Stimulated activated CD4-positive, alpha-beta T cell treated with anti-CD3 and anti-CD28 coated beads, Interleukin-1b, Interleukin-23, amount 100 ng/mL, for 48 hours (primary cell): ENCODE measurements at places on chromosomes 13 and 19.

GRCh38 chr19:18221815-18222725 lies 4.2 kb downstream of the PDE4C start:
- DNase-seq: no peak

DNA sequence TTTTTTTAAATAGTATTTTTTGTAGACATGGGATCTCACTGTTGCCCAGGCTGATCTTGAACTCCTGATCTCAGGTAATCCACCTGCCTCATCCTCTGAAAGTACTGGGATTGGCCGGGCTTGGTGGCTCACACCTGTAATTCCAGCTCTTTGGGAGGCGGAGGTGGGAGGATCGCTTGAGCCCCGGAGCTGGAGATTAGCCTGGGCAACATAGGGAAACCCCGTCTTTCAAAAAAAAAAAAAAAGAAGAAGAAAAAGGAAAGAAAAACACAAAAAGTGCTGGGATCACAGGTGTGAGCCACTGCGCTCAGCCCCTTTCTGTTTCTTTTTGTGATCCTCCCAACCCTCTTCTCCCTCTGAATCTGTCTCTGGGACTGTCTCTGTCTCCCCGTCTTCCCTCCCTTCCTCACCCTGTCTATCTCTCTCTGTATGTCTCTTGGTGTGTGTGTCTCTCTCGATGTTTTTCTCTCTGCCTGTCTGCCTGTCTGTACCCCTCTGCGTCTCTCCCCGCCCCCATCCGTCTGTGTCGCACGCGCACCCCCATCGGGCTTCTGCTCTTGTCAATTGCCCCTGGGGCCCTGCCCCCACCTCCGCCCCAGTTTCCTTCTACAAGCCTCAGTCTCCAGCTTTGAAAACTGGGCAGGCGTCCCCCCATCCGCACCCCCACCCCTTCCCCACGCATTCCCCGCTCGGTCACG lies 540 bp upstream of the ZFP36 start:
- peak; percentile 87 for DNase-seq

- DNase-seq: no peak
These were observed 6.3 kb downstream of the SH3GL1 start for GRCh38 chr19:4393947-4394590.

DNA sequence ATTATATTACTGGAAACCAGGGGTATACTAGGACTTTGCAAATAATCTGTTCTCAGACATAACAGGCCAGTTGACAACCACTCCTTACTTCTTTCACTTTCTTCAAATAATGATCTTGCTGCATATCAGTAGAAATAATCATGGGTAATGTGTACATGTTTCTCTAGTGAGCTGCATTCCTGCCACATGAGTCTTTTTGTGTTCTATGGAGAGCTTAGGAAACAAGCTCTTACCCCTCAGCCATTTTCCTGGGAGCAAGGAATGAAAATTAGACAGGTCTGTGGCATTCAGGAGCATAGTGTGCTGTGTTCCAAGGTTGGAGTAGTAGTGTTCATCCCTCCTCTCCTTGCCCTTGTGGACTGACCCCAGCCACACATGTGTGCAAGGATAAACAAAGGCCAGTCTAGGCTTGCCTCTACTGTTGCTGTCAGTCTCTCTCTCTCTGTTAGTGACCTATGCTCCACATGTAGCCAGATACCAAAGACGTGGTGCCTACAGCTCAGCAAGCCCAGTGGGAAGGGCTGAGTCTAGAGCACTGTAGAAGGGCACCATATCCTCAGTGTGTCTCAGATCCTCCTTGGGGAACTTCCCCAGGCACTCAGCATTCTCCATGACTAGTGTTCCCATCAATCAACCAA lies 11.5 kb upstream of the OXGR1 start:
- no peak for DNase-seq

- DNase-seq: peak; percentile 86
These were observed at the start of gene GEMIN7 for GRCh38 chr19:45079063-45079910. GEMIN7 (plus strand) TSS chr19:45079260; CDS start chr19:45090115, 10,855 bp downstream.

- DNase-seq: no peak
These were observed 203.0 kb downstream of the DIAPH3 start for GRCh38 chr13:59960683-59961082.

DNA sequence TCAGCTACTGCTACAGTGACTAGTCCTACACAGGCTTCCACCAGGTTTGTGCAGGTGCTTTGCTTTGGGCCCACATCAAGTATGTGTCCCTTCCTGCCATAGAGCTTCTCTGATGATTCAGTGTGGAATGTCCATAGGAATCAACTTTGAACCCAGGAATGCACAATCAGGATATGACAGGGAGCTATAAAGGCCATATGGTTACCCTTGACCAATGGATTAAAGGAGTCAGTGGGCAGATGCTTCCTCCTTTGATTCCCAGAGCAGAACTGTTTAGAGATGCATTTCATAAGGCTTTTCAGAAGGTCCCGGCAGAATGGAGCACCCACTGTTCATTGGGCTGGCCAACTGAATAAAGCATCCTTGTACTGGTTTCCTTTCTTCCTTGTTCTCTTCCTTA lies 145.2 kb upstream of the WASF3 start:
- no peak for DNase-seq

- DNase-seq: no peak
These were observed 84.1 kb upstream of the FRY start for GRCh38 chr13:31947506-31947905.

GRCh38 chr13:78030341-78030896 lies 111.8 kb upstream of the EDNRB start:
- DNase-seq: no peak

GRCh38 chr19:17765069-17765618 lies 13.9 kb downstream of the FCHO1 start:
- no peak for DNase-seq

DNA sequence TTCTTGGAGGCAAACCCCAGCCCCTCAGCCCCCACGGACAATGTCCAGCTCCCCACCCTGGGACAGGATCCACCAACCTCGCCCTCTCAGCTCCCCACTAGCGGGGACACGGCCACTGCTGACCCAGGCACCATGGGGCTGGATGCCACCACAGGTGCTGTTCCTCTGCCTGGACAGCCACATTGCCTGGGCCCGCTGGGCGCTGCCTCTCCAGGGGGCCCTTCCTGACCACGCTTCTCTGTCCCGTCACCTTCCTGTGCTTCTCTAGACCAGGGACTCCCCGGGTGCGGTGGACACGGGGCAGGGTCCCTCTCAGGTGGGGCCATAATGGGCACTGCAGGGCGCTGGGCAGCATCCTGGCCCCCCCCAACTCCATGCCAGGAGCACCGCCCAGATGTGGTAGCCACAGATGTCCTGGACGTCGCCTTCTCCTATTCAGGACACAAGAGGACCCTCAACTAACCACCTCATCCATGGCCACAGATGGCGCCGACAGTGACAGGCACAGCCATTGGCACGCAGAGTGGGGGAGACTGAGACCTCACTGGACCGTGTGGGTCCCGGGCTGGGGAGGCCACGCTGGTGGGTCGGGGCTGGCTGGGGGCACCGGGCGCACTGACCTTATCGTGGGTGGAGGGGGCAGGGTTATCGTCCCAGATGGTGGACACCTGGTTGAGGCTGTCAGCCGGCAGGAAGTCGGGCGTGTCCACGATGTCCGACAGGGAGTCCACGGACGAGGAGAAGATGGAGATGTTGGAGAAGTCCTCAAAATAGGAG lies 23.4 kb downstream of the GPX4 start:
- DNase-seq: no peak

GRCh38 chr19:29704562-29705558 lies 10.2 kb downstream of the C19orf12 start:
- no peak for DNase-seq

- DNase-seq: no peak
These were observed 72.1 kb downstream of the ZNF536 start for GRCh38 chr19:30444253-30444671.

DNA sequence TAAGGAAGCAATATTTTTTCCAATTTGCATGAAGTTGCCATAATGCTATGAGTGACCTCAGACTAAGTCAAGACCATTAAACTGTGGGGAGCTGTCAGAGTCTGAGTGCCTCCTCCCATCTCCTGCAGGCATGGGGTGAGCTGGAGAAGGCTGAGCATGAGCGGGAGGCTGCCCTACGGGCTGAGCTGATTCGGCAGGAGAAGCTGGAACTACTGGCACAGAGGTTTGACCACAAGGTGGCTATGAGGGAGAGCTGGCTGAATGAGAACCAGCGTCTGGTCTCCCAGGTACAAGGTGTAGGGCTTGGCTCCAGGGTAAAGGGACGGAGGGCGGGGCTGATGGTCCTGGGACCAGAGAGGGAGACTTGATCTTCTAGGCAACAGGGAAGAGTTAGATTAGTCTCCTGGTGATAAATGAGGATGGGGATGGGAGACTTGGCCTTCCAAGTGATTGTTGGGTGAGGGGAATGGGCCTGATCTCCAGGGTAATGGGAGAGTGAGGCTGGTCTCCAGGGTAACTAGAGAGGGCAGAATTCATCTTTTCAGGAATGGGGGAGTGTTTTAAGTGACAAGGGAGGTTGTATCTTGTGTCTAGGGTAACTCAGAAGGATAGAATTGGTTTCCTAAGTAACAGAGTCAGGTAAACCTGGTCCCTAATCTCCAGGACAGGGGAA lies 36.0 kb downstream of the SPTBN4 start:
- no peak for DNase-seq

- DNase-seq: no peak
These were observed 110.0 kb upstream of the OBI1 start for GRCh38 chr13:78768950-78769349.

DNA sequence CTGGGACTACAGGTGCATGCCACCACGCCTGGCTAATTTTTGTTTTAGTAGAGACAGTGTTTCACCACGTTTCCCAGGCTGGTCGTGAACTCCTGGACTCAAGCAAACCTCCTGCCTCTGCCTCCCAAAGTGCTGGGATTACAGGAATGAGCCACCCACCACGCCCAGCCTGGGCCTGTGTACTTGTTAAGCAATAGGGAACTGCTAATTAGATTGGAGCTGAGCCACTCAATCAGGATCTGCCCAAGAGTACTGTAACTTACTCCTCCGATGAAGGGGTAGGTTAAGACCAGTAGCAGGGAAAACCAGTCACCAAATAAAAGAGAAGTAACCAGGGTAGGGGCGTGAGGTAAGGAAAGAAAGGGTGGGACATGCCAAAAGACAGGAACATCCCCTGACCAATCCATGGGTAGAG lies 2.3 kb downstream of the DDX39A start:
- DNase-seq: no peak

DNA sequence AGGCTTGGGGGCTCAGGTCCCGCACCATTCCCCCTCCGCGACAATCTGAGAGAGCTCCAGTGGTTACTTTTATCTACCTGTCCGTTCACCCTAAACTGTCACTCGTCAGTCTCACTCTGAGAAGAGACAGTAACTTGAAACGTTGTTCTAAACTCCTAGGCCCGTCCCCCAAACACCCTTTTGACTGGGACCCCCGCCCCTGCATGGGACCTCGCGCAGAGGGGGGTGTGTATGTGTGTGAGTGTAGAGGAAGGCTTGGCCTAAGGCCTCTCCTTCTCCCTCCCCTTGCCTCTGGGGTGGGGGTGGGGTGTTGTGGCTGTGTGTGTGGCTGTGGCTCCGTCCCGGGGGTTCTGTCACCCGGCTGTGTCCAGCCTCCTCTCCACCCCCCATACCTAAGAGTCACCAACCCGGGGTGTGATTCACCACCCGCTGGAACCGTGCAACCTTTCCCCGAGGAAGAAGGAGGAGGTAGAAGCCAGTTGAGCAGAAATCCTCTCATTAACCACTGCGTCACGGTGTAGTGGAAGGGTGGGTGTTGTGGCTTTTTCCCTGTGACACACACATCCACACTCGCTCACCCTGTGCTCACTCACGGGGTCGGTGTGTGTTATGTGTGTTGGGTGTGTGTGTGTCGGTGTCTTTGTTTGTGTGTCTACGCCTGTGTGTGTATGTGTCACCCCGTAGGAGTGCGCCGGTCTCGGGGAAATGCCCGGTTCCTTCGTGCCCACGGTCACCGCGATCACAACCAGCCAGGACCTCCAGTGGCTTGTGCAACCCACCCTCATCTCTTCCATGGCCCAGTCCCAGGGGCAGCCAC lies 2.4 kb downstream of the FOSB start:
- DNase-seq: no peak

GRCh38 chr19:41784743-41785142 lies 11.6 kb upstream of the CEACAM3 start:
- no peak for DNase-seq

- DNase-seq: no peak
These were observed 305.8 kb downstream of the MTUS2 start for GRCh38 chr13:29125934-29126424.

DNA sequence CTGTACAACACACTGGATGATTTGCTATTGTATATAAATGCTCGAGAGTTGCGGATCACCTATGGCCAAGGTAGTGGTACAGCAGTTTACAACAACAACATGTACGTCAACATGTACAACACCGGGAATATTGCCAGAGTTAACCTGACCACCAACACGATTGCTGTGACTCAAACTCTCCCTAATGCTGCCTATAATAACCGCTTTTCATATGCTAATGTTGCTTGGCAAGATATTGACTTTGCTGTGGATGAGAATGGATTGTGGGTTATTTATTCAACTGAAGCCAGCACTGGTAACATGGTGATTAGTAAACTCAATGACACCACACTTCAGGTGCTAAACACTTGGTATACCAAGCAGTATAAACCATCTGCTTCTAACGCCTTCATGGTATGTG lies 21.5 kb downstream of the OLFM4 start:
- DNase-seq: no peak

DNA sequence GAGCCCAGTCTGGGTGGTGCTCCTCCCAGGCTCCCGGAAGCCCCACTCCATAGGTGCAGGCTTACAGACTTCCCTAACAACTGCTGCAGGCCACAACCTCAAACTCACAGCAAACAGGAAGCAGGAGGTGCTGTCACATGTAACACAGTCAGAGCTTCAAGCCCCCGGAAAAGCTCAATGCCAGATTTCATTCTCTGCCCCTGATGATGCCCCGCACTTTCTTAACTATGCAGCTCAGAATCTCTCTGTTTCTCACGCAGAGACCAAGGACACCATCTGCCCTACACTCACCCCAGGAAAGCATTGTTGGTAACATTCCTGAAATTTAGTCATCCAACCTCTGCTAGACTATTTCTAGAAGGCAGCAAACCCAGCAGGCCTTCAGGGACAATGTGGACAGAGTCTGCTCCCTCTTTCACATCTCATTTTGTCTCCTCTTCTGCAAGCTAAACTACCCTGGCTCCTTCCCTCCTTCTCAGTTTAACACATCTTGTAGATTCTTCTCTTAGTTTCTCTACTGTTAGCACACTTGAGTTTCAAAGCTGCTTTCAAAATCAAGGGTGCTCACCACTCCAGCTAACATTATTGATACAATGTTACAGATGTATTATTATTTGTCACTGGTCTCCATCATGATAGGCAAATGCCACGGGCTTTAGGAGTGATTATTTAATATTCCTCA lies 162.5 kb downstream of the KCTD12 start:
- DNase-seq: no peak

DNA sequence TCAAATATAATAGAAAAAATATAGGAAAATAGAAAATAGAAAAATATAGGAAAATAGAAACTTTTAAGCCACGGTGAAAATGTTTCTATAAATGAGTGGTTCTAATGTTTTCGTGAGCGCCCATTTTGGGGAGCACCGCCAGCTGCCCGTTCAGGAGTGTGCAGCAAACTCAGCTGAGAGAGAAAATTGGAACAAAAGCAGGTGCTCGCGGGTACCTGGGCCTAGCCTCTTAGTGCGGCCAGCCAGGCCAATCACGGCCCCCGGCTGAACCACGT lies 204 bp upstream of the PDX1 start:
- DNase-seq: peak; percentile 38
